NCI-H1436 treated with DMSO at 0.1 percent for 48 hours (cell line): ENCODE measurements at places on chromosomes 11 and 22.

GRCh38 chr11:17258670-17259069 lies 17.9 kb upstream of the NUCB2 start:
- no peak for DNase-seq

GRCh38 chr11:70207531-70208131 lies 4.5 kb downstream of the FADD start:
- DNase-seq: no peak

DNA sequence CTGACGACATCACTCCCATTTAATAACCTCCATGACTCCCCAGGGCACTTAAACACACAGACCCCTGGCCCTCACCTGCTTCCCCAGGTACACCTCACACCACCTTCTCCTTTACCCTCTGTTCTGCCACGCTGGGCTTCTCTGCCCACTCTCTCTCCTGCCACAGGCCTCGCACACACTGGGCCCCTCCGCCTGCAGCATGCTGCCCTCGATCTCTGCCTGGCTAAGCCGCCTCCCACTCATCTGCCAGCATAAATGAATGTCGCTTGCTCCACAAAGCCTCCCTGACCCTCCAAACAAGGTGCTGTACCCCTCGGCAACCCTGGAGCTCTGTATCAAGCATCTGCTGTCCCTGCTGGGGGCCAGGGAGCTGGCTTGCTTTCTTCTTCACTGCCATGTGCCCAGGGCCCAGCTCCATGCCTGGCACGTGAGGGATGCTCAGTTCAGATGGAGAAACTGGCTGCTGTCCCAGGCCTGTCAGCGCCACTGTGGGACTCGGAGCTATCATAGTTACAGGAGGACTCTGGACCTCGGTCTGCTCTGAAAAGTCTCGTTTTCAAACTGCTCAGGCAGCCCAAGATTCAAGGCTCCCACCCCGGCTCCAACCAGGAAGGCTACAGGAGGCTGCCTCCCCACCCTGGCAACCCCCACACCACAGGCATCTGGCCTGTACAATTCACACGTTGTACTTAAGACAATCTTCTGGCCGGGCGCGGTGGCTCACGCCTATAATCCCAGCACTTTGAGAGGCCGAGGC lies 11.9 kb downstream of the TTLL1 start:
- no peak for DNase-seq

GRCh38 chr11:11977206-11977938 lies 31.1 kb downstream of the DKK3 start:
- DNase-seq: no peak

- no peak for DNase-seq
These were observed 44.7 kb upstream of the SHISAL1 start for GRCh38 chr22:44357296-44357965.

DNA sequence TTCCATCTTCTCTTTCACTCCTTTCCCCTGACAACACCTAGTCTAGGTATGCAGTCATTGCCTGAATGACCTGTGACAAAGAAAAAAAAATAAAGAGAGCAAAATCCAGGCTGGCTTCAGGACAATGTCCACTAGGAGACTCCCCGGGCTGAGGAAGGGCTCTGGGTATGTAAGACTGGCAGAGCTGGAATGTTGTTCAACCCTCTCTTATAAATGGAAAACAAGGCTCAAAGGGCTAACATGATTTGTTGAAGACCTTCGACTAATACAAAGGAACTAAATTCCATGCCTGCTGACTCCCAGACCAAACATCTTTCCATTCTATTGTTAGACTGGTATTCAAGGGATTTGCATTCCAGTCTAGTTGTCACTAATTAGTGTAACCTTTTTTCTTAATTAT lies 122.2 kb downstream of the ARL14EP start:
- DNase-seq: no peak

DNA sequence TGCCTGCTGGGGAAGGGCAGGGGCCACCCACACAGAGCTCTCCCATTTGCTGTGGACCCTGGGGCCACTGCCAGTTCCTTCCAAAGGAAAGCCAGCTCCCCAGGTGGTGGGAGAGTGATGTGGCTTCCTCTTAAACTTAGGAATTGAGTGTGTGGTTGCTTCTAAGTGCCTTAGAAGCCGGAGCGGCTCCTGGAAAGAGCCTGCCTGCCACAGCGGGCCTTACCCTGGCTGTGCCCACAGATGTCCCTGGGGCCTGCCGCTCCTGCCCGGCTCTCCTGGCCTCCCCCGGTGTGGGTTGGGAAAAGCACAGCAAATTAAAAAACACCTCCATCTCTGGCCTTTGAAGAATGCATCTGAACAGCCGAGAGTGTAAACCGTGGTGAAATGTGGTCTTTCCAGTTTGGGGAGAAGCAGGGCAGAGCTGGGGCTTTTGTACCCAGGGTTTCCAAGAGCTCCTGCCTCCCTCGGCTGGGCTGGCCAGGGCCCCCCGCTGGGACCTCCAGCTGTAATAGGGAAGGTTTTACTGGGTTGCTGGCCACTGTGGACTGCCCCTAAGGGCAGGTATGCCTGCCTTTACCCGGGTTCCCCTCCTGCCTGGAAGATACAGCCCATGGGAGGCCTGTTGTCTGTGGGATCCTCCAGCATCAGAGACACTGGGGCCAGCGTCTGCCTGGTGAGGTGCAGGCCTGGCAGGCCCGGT lies 30.2 kb downstream of the LRP5 start:
- DNase-seq: no peak

- DNase-seq: no peak
These were observed 20.3 kb downstream of the SPTBN2 start for GRCh38 chr11:66708701-66709100.

GRCh38 chr11:43969543-43969942 lies 27.1 kb downstream of the C11orf96 start:
- no peak for DNase-seq
